ENCODE measurements at places on chromosomes 4 and X. TPM values are rescaled to one million over a fixed set of nuclear protein-coding genes. Genes with fewer than 3 reads are reported as not detected.

The GASK1B gene
- polyA plus RNA-seq = 39.6 TPM

GRCh38 chrX:136789856-136790255, 9.1 kb upstream of the ARHGEF6 start:
- DNase-seq = no peak

- peak; percentile 59 for DNase-seq
These were observed at the start of gene SETD7 for GRCh38 chr4:139556071-139556723. SETD7 (minus strand) TSS chr4:139556219; CDS start chr4:139556137, 82 bp downstream.

DNA sequence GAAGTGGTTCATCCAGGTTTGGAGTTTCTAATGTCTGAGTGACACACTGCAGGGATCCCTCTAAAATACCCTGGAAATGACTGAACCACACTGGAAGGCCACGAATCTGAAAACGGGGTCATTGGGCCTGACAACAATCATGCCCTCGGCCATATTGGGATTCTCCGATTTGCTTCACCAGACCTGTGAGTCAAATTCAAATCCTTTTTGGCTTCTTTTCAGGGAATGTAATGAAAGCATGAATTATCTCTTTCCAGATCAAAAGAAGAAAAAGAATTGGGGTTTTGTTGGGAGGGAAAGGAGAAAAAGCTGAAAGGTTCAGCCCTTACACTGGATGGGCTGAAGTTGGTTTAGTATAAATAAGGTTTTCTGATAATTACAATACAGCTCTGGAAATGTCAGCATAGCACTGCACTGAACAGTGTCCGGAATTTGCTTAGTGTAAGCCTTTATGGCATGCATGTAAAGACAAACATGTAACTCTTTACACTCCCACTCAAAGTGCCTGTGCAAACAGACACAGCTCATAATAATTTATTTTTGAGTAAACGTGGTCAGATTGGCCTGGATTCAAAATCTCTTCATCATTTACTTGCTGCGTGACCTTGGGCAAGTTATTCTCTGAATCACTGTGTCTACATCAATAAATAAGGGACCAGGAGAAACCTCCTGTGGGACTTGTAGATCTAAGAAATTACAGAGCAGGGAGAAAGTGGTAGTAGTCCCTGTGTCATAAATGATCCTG, 21.4 kb downstream of the CT47C1 start:
- no peak for DNase-seq

The ENAM gene
- polyA plus RNA-seq = 1.4 TPM

The MED28 gene
- 50.4 TPM for polyA plus RNA-seq

DNA sequence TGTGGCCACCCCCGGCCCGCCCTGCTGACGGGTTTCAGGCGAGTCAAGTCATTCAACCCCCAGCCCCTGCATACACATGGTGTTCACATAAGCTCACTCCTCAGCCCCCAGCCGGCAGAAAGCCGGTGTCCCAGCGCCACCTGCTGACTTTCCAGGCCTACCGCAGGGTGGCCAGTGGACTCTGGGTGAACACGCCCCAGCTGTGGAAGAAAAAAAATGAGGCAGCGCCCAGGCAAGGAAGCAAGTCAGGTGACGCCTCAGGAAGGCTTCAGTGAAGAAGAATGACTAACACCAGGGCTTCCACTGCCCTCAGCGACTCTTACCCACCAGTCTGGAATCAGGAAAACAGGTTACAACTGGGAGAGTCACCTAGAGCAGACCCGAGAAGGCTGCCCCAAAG, 15.8 kb downstream of the BCAP31 start:
- DNase-seq = peak; percentile 87

DNA sequence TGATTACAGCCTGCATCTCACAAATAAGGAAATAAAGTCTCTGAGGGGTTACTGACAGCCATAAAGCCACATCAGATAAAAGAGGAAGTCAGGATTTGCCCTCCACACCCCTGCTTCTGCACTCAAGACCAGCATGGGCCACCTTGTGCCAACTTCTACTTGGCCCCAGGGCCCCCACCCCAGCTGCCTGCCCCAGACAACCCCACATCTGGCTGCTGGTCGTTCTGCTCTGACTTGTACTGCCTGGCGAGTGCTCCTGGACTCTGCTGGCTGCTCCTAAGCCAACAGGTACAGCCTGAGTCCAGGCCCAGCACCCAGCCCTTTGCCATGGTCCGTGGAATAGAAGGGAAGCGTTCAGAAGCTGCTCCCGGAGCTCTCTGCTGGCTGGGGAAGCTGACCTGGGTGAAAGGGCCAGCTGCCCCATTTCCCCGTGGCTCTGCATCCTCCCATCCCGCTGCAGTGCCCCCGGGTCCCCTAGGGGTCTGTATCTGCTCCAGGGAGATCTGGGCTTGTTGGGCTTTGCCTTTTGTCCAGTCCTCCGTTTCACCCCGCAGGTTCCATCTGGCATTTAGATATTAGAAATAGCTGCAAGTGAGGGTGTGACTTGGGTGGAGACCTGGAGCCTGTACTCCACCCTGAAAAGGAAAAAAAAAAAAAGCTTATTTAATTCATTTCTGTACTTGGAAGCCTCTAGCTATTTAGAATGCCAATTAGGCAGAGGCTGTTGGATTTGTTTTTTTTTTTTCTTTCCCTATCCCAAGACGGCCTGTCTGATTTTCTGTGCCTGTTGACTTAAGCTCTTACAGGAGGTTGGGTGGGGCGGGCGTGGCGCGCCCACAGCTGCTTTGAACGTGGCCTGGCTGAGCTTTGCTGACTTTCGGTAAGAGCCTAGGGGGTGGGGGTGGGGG, 194.7 kb downstream of the PTTG2 start:
- DNase-seq = peak; percentile 85

DNA sequence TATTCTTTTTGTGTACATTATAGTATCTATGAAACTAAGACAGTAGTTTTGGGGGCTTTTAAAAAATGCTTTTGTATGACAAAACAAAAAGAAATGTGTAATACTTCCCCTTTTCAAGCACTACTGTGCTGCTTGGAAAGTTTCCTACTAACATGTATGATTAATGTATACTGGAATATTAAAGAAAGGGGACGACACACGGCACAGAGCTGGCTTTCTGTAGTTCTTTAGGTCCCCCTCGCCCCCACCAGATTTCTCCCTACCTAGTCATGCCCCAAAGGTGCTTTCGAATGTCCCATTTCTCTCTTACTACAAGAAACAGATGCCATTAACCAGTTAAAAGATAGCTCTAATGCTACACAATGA, 1.6 kb upstream of the AP1S2 start:
- DNase-seq = no peak

The SMIM10 gene
- polyA plus RNA-seq = 2.8 TPM

DNA sequence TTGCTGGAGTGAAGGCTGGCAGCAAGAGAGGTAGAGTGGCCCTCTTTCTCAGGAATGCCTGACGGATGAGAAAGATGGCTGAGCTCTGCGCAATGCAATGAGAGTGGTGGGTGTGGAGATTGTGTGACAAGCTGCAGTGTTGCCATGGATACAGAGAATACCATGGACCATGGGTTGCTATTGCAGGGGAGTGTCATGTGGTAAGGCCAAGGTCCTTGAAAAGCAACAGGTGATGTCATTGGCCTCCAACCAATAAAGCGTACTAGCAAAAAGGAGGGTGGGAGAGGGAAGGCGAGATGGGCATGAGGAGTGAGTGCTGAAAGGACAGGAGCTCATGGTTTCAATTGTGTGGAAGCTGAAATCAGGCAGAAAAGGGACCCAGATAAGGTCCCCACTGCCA, 1.8 kb downstream of the PNMA5 start:
- DNase-seq = peak; percentile 53

GRCh38 chrX:26909728-26910127, 553.4 kb downstream of the PPP4R3C start:
- no peak for DNase-seq

The PCDH11X gene
- polyA plus RNA-seq = 0.01 TPM

DNA sequence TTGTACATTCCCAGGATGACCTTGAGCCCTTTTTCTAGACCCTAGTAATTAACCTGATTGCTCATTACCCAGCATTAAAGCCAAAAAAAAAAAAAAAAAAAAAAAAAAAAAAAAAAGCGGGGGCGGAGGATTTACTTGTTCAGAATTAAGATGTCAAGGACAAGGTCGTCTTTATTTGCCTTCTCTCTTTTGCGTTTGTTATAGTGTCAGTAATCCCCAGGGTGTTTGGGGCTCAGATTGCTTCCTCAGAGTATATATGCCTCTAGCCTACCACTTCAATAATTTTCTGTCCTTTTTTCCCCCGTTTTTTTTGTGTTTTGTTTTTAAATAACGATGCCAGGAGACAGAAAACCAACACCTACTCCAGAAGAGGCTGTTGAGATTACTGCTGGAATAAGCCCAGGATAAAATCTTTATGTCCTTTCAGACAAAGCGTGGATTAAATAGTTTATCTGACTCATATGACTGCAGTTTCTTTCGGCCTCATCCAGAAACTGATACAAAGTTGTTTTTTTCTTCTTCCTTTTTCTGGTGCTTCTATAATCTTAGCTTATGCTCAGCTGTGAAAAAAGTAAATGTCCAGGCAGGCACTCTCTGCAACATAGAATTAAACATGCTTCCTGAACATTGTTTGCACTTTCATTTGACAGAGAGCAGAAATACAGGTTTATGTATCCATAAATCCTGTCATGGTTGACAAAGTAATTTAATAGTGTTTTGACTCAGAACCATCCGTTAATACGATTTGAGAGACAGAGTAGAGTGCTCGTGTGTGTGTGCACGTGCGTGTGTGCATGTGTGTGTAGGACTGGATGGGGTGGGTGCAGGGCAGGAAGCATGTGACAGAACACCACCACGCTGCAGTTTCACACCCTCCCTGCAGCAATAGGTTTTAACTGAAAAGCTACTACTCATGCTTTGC, 138.6 kb downstream of the AFF1 start:
- peak; percentile 67 for DNase-seq

- DNase-seq = no peak
These were observed 64.3 kb upstream of the GABRE start for GRCh38 chrX:152038804-152039203.

GRCh38 chr4:41505161-41505661, 32.7 kb upstream of the LIMCH1 start:
- no peak for DNase-seq

GRCh38 chr4:78688366-78688765, 87.8 kb upstream of the BMP2K start:
- no peak for DNase-seq

GRCh38 chr4:110108422-110108821, 90.0 kb downstream of the ELOVL6 start:
- DNase-seq = no peak

The WDR44 gene
- 9.5 TPM for polyA plus RNA-seq

DNA sequence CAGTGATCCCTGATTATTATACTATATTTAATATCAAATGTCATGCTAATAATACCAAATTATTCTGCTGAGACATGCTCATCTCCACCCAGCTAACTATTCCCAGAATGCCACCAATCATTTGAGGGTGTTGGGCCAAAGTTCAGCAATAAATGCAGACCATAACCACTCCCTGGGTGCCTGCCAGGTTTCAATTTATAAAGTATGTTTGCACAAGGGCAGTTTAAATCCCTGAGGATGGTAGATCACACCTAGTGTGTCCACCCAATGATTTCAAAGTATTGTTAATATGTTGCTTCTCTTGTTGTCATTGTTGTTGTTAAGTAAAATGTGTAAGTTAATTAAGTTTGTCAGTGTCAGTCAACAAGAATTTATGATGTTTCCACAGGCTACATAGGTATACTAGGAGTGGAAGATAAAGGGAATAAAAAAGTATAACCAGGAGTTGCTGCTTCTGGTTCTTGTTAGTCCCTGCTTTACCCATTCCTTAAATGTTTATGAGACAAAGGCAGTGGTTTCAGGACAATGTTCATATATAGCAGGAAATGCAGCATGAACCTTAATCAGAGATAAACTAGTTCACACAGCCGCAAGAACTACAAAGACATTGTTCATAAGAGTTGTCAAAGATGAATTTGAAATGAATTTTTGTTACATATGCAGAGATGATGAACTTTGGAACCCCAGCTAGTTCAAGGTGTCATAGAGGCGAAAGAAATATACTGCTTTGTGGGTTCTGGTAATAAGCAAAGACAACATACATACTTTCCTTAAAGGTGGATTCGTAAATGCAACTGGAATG, 25.5 kb downstream of the HPGD start:
- peak; percentile 92 for DNase-seq

The TASL gene
- 0.96 TPM for polyA plus RNA-seq

DNA sequence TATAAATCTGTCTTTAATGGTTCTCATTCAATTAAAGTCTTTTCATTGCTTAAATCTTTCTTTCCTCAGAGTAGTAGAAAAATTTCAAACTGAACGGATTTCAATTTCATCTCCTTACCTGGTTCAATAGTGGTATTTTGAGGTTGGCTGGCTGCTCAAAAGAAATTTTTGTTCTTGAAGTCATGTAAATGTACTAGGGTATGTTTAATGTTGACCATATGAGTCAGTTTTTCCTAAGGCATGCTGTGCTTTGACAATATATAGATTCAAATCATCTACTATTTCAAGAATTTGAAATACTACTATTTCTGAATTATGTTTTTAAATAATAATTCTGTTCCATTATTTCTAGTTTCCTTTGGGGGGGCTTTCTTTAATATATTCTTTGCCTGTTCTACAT, 105.5 kb downstream of the PACRGL start:
- DNase-seq = no peak

The SLC4A4 gene
- 11.2 TPM for polyA plus RNA-seq

DNA sequence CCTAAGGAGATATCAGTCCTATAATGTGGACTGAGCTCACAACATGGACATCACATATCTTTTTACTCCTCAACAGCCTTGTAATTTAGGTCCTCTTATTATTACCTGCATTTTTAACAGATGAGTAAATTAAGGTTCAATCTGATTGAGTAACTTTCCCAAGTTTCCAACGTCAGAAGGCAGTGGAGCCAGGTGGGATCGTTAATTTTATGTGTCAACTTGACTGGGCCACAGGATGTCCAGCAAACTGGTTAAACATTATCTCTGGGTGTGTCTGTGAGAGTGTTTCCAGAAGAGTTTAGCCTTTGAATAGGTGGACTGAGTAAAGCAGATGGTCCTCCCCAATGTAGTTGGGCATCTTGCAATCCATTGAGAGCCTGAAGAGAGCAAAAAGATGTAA, 59.0 kb upstream of the SLIT2 start:
- DNase-seq = no peak

DNA sequence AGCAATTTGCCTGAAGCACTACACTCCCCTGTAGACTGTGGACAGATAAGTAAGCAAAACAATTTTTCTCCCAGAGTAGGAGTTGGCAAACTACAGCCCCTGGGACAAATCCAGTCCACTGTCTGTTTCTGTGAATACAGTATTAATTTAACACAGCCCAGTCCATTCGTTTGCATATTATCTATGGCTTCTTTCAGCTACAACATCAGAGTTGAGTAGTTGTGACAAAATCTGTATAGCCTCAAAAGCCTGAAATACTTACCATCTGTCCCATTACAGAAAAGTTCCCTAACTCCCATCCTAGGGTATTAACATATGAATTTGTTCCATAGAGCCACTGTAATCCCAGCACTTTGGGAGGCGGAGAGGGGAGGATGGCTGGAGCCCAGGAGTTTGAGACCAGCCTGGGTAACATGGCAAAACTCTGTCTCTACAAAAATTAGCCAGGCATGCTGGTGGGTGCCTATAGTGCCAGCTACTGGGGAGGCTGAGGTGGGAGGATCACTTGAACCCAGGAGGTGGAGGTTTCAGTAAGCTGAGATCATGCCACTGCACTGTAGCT, 53.0 kb downstream of the AMELX start:
- DNase-seq = no peak

DNA sequence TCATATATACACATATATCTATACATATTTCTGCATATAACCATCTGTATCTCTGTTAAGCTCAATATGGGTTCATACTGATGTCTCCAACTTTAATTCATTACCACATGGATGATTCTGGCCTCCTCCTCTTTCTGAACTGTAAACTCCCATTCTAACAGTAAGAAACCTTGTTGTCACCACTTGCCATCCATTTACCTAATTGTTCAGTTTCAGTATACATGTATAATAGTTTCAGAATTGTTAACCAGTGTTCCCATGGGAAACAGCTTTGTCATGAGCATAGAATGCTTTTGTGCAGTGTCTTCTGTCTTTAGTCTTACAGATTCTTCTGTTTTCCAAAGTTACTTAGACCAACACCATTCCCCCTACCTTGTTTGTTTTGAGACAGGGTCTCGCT, 35.9 kb downstream of the SLC9A6 start:
- DNase-seq = no peak

All from large intestine (tissue), 12 donors.